Stimulated activated CD4-positive, alpha-beta T cell treated with anti-CD3 and anti-CD28 coated beads, TNF-alpha, amount 100 ng/mL, for 4 hours (primary cell): ENCODE measurements at places on chromosomes 5 and 9.

- no peak for DNase-seq
These were observed 212.5 kb downstream of the GADD45G start for GRCh38 chr9:89817151-89817950.

DNA sequence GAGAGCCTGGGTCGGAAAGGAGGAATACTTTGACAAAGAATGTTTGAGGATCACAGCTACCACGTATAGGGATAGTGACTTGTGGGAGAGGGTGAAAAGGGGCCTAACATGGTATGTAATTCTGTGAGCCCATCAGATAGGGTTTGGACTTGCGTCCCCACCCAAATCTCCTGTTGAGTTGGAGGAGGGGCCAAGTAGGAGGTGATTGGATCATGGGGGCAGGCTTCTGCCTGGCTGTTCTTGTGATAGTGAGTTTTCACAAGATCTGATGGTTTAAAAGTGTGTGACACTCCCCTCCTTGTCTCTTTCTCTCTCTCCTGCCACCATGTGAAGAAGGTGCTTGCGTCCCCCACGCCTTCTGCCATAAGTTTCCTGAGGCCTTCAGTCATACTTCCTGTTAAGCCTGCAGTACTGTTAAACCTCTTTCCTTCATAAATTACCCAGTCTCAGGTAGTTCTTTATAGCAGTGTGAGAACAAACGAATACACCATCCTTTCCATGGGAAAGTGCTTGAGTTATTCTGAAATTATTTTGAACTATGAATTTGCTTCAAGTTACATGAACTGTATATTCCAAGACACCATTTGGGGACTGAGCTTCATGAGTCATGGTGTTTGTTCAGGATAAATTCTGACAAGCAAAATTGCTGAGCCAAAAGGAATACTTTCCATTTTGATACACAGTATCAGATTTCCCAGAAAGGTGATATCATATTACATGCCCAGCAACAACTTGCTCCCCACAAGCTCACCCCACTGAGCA lies 68.8 kb upstream of the SSBP2 start:
- DNase-seq = no peak

GRCh38 chr9:93315118-93315517 lies 131.2 kb downstream of the WNK2 start:
- DNase-seq = no peak

DNA sequence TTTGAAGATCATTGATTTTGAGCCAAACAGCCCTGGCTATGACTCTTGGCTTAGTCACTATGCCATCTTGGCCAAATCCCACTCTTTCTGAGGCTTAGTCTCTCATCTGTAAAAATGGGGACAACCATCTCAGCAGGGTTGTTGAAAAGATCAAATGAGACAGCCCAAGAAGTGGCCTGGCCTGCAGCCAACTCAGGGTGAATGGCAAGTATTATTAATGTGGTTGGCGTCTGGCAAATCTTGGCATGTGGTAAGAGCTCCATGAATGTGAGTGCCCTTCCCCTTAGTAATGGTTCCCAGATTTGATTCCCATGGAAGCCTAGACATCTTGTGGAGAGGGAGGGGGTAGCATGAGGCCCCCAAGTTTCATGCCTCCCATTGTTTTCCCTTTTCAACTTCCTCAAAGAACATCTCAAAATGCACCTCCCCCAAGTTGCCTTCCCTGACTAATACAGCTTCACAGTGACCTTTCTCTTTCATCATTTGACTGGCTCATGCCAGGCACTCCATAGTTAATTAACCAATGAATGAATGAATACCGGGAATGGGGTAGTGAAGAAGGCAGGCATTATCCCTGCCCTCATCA lies 11.8 kb upstream of the TGFBI start:
- DNase-seq = no peak

DNA sequence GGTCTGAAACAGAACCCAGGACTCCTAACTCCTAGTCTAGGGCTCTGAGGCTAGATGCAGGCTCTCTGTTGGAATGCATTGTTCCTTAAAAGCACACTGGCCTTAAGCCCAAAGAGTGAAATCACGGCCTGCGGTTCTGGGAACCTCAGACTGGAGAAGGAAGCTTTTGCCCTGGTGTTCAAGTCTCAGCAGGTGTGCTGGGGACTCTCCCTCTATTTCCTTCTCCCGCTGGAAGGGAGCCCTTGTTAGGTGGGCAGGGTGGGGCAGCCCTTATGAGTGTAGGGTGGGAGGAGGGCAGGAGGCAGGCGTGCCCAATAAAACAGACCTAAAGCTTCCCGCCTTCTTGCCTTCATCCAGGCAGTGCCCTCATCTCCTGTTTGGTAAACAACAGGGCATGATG lies 1.8 kb upstream of the PPARGC1B start:
- DNase-seq = no peak

- DNase-seq = no peak
These were observed 523.6 kb upstream of the WWC1 start for GRCh38 chr5:167767795-167768194.

GRCh38 chr9:130845254-130845653 lies 10.2 kb downstream of the ABL1 start:
- DNase-seq = no peak

GRCh38 chr5:65395526-65396155 lies 86.1 kb downstream of the ADAMTS6 start:
- no peak for DNase-seq

DNA sequence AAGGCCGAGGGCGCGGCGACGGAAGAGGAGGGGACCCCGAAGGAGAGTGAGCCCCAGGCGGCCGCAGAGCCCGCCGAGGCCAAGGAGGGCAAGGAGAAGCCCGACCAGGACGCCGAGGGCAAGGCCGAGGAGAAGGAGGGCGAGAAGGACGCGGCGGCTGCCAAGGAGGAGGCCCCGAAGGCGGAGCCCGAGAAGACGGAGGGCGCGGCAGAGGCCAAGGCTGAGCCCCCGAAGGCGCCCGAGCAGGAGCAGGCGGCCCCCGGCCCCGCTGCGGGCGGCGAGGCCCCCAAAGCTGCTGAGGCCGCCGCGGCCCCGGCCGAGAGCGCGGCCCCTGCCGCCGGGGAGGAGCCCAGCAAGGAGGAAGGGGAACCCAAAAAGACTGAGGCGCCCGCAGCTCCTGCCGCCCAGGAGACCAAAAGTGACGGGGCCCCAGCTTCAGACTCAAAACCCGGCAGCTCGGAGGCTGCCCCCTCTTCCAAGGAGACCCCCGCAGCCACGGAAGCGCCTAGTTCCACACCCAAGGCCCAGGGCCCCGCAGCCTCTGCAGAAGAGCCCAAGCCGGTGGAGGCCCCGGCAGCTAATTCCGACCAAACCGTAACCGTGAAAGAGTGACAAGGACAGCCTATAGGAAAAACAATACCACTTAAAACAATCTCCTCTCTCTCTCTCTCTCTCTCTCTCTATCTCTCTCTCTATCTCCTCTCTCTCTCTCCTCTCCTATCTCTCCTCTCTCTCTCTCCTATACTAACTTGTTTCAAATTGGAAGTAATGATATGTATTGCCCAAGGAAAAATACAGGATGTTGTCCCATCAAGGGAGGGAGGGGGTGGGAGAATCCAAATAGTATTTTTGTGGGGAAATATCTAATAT lies 58.1 kb downstream of the BASP1 start:
- no peak for DNase-seq
